GM12891 (cell line): ENCODE measurements at places on chromosomes 5 and 9.

DNA sequence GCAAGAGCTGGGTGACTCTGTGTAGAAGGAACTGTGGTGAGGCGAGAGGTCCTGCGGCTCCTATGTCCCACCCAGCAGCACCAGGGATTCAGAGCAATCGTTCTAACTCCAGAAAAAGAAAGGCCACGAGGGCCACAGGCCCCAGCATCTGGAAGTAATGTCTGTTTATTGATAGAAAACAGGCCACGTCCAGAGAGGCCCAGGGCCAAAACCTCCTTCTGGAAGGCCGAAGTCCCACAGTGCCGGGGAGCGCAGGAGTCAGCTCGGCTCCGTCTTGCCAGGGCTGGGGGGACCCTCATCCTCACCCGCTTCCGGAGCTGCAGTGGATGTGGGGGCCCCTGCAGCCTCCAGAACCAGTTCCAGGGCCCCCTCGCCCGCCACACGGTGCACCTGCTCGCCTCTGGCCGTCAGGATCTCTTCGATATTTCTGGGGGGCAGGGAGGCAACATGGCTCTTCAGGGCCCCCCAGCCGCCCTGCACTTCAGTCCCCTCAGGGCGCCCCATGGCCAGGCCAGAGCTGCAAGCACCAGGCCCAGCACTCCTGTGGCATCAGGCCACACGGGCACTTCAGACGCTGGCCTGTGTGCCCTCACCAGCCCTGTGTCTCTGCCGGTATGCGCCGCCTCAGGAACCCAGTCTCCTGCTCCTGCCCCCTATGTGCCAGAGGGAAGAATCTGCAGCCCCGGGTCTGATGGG, 1.6 kb downstream of the DNLZ start:
- no peak for DNase-seq

GRCh38 chr9:104841601-104842141, 77.7 kb downstream of the NIPSNAP3B start:
- DNase-seq: no peak

DNA sequence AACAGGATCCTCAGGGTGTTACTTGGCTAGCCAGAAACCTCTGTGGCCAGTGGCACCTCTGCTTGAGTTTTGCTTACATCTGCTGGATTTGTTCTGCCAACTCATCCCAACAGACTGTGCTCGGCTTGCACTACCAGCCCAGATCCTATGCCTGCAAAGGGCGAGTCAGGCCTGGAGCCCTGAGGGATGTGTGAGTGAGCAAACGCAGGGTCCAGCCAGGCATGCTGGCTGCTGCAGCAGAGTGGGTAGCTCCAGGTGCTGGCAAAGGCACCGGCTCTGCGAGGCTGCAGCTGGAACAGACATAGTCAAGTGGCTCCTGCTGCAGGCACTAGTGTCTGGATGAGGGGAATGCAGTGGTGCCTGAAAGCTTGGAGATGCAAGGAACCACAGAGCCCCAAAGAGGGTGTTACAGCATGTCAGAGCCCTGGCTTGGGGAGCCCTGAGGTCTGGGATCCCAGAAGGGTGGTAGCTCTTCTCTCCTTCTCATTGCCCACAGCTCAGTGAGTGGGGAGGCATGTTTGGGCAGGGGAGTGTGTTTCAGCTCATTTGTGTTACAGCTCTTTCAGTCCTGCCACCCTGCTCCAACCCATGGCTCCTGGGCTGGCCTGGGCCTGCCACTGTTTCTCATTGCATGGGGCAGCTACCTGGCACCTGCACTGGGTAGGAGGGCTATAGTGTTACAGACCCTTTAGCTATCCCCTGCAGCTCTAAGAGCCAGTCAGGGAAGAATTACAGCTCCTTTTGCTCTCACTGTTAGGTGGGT, 332.6 kb downstream of the TAF11L14 start:
- DNase-seq: no peak

GRCh38 chr5:115530426-115530825, 14.1 kb downstream of the FEM1C start:
- DNase-seq: no peak

GRCh38 chr5:157624144-157624543, 28.1 kb downstream of the SOX30 start:
- no peak for DNase-seq

GRCh38 chr5:8908055-8908683, 637.7 kb downstream of the SEMA5A start:
- peak; percentile 2 for DNase-seq

DNA sequence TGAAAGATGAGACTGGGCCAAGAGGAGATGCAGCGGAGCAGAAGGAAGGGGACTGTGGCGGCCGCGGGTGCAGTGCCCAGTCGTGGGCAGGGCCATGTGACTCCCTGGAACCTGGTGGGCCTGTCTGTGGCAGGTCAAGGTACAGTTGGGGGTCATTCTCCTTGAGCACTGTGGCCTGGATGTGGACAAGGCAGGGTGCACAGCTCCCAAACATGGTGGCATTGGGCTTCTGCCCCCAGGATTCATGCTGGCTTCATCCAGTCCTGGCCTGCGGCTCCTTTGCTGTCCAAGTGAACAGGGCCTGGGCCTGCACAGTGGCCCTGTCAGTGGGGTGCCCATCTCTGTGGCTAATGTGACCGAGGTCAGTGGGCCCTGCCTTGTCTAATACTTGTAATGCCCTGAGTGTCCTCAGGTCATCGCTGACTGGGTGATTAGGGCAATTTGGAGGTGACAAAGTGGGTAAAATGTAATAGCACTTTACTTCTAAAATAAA, 39.9 kb downstream of the CEP72 start:
- DNase-seq: no peak

DNA sequence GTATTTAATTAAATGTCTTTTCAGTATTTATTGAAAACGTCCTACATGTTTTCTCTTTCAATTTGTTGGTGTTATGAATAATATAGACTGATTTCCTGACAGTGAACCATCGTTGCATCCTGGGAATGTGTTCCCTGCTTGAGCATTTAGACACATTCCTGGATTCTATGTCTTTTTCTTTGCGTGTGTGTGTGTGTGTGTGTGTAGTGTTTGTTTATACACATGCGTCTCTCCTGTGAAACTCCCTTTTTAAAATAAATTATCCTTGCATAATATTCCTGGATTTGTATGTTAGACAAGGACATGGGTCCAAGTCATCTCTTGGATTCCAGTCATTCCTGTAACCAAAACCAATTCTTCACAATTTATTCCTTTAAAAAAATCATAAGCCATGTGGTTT, 153.4 kb downstream of the HSPA4 start:
- DNase-seq: no peak

GRCh38 chr9:75105841-75106240, 17.5 kb downstream of the OSTF1 start:
- DNase-seq: no peak

DNA sequence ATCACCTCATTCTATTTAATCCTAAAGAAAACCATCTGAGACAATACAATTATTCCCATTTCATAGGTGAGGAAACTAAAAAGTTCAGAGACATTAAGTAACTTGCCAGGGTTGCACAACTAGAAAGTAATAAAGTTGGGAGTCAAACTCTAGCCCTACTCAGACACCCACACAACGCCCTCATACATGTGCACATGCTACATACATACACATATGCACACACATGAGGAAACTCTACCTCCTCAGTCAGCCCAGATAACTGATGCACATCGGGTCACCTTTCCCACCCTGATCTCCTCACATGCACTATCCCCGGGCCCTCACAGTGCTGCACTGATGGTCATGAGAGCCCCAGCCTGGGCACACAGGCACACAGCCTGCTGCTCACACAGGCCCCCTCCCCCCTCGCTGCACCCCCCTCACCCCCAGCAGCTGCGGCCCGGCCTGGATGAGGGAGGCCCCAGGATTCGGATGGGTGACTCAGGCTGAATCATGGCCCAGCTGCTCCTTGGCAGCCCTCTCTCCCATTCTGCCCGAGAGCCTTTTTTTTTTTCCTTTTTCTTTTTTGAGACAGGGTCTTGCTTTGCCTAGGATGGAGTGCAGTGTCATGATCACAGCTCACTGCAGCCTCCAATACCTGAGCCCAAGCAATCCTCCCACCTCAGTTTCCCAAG, 5.0 kb upstream of the GPRIN1 start:
- no peak for DNase-seq

DNA sequence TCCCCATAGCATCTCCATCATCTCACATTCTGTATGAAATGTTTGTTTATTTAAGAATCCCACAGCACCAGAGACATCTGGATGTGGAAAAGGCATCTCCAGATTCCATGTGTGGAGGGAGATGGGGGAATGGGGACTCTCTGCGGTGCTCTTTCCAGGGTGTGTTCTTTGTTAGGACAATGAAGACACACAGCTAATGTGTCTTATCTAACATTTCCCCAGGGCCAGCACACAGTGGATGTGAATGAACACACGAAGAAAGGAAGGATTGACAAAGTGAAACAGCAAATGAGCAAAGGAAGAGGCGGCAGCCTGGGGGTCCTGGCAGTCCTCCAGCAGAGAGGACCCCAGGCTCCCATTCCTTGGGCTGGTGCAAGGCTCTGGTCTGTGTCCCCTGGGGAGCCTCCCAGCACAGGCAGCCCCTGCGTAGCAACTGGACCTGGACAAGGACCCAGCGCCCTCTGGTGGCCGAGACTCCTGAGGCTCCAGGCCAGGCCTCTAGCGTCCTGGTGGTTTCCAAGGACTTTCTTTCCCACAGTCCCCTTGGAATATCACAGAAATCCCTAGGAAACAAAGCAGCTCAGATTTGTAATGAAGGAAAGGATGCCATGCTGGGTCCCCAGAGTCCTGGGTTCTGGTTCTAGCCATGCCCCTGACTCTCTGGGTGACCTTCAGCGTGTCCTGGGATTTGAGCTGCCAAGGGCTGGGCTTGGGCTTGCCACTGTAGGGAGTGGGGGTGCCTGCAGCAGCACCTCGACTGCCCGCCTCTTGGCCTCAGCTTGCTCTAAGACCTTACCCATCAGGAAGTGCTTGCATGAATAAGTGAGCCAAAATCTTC, 3.5 kb upstream of the PDLIM7 start:
- peak; percentile 65 for DNase-seq

- DNase-seq: no peak
Measured at GRCh38 chr9:129401623-129402370, 219.1 kb downstream of the C9orf50 start.

- no peak for DNase-seq
Measured at GRCh38 chr9:121839726-121840500, 188.5 kb downstream of the DAB2IP start.

DNA sequence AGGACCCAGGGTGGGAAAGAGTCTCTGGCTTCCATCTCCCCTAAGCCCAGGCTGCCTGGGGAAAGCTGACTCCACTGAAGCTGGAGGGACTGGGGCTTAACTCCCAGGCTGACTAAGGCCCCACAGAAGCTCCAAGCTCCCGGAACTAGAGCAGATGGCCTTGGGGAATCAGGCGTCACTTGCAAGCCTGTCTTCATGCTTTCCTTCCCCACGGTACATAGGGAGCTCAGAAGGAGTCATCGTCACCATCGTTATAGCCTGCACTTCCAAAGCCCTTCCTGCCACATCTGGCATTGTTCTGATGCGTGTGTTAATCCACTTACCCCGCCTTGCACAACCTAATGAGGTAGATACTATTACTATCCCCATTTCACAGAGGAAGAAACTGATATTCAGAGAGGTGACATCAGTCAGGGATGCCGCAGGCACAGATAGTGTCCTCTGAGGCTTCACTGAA, 11.5 kb downstream of the AQP3 start:
- DNase-seq: no peak

GRCh38 chr9:29336281-29336680, 1763.0 kb upstream of the C9orf72 start:
- DNase-seq: no peak

DNA sequence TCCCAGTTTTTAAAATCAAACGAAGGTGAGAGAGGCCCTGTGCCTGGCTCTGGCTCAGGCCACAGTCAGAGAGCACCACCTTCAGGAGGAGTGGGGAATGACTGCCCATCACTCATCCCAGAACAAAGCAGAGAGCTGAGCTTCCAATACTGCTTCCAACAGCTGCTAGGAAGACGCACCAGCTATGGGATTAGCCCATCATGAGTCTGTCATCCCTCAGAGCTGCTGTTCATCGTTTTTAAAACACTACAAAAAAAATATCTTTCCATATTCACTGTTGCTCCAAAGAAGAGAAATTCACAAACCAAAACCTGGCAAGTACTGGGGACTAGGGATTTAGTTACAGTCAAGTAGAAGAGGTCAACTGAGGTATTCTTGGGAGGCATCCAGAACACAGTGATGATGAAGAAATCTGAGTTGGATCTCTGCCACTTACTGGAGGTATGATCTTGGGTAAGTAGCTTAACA, 102.4 kb downstream of the CDK5RAP2 start:
- peak; percentile 29 for DNase-seq

DNA sequence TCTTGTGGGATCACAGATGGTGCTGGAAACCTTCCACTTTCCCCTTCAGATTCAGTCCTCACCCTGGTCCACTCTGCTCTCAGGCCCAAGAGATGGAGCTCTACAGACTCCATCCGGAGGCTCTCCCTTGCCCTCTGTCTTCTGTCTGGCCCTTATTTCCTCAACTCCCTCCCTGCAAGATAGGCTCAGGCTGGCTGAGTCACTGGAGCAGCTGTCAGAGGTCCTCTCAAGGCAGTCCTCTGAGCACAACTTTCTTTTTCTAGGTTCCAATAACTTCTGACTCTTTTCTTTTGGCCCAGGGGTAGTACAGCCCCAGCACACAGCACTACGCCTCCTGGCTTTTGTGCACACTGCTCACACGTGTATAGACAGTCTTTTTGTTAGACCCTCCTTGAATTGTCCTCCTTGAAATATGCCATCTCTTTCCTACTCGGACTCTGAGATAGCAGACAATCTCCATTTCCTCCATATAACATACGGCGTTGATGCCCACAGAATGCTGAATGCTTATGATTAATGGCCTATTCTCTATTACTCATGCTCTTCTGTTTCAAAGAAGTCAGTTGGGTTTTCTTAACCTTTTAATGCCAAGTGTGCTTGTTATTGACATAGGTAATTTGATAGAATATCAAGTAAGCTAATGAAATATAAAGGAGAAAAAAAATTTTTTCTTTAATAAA, 193.1 kb downstream of the SLC12A2 start:
- DNase-seq: no peak

GRCh38 chr5:50794812-50795211, 128.4 kb downstream of the PARP8 start:
- DNase-seq: no peak

- DNase-seq: no peak
Measured at GRCh38 chr9:35937227-35937626, 20.7 kb downstream of the OR2S2 start.

- DNase-seq: no peak
Measured at GRCh38 chr9:133953621-133953975, 38.5 kb downstream of the VAV2 start.

DNA sequence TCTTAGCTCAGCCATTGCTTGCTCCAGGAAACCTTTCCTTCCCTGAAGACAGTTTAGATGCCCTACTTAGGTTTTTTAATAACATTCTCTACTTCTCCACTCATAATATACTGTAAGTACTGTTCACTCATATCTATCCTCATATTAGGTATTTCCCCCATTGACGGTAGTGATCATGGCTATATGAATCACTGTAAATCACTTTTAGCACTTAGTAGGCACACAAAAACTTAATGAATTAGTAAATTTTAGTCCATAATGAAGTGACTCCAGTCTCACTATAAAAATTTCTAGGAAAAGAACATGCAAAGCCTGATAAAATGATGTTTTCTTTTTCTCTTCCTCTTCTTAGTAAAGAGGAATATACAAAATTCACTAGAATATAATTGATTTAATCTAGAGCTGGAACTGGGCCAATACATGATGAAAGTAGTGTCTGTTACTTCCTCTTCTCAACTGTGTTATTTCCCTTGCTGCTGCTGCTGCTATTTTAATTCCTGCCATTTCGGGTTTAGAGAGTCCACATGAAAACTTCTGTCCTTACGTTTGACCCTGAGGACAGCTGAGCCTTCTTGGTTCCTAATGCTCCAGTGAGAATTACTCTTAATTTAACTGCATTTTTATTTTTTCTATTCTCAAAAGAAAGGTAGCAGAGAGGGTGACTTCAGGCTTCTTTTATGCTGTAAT, 73.5 kb downstream of the LNPEP start:
- DNase-seq: no peak
